GF-D8 (cell line): ENCODE measurements at places on chromosomes 6 and 20.

DNA sequence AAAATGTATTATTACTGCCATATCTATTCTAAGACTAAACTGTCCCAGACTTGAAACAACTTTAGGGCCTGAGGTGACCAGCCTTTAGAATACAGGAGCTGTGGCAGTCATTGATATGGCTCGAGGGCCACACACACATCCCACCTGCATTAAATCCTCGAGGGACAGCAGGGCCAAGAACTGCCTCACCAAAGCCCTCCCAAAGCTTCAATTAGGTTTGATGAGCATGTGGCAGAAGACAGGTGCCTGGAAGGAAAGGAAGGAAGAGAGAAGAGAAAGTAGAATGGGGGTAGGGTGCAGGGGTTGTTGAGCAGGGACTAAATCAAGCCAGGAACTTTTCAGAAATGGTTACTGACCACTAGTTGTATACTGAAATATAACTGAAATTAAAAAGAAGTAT is 115.0 kb downstream of the PDSS2 start:
- no peak for DNase-seq

DNA sequence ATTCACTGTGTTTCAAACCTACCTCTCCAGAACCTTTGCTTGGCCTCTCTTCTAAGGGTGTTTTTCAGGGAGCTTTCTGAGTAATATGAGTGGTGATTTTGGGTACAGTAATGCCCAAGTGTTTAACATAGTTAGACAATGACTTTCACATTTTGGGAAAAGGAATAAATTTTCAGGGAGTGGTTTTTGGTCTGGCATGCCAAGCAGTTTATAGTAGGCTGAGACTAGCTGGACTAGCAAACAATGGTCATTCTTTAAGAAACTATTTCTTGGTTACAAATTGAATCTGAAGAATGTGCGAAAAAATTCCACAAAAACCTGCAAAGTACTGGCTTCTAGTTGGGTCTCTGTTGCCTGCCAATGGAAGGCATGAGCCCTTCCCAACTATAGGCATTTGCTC is 15.4 kb downstream of the FNDC1 start:
- DNase-seq = no peak

DNA sequence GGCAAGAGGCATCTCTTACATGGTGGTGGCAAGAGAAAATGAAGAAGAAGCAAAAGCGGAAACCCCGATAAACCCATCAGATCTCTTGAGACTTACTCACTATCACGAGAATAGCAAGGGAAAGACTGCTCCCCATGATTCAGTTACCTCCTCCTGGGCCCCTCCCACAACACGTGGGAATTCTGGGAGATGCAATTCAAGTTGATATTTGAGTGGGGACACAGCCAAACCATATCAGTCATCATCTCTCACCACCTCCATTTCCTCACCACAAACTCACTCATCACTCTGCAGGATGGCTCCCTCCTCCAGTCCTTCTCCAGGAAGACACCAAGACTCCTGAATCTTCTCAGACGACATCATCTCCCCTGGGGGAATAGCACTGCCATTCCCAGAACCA is 25.8 kb upstream of the SLC16A10 start:
- DNase-seq = no peak

DNA sequence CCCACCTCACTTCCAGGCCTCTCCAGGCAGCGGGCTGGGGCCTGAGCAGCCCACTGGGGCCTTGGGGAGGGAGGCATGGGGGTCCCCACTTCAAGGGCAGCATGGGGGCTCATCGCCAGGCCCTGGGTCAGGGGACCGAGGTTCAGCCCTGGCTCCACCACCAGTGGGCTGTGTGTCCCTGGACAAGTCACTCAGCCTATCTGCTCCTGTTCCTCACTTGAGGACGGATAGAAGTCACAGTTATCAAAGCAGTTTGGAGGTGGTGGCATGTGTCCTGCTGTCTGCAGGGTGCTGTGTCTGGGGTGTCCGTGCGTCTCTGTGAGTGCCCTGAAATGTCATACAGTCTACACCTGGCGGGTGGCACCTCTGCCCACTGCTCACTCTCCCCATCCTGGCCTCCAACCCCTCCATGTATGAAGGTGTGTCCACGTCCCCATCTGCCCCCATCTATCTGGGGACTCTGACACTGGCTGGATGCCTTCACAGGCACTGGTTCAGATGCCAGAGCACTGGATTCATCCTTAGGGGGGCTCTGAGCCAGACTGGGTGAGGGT is 3.6 kb downstream of the EEF1A2 start:
- no peak for DNase-seq

DNA sequence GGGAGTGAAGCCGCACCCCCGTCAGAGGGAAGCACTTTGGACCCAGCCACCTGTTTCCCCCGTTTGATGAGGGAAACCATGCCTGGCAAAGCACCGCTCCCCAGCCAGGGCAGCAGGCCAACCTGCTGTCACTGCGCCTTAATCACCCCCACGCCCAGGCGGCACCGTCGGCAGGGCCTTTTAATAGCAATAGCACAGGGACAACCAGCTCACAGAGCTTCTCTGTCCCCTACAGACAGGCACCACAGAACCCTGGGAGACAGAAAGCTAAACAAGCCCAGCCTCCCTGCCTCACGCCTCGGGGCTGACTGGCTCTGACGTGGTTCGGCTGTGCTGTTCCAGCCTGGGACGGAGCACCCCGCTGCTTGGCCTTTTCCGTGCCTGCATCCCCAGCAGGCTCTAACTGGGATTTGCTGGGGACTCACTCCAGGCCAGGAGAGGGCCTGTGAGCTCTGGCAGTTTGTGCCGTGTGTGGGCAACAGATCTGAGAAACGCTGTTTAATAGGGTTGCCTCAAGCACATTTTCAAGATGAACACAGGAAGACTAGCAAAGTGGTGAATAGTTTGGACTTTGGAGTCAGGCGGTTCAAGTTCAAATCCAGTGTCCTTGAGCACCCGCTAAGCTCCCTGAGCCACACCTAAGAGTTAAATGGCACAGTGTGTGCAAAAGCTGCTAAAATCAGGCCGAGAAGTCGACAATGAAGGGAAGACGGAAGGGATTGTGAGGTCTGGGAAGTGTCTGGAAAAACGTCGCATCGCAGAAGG is 223.8 kb downstream of the NRN1 start:
- DNase-seq = no peak

- DNase-seq = no peak
These were observed 839.4 kb downstream of the MAFB start for GRCh38 chr20:39849664-39850063.

DNA sequence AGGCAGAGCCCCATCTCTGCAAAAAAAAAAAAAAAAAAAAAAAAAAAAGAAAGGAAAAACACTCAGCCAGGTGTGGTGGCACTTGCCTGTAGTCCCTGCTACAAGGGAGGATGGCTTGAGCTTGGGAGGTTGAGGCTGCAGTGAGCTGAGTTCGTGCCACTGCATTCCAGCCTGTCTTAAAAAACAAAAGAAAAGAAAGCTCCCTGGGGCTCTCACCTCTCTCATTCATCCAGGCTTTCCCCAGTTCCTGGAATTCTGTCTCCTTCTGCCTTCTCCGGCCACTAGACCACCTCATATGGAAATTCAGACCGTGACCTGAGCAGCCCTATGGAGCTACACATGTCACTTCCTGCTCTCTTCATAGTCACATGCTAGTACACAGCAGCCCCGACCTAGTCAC is 101.1 kb upstream of the TAB2 start:
- no peak for DNase-seq
